T-helper 2 cell (primary cell): ENCODE measurements at places on chromosomes 5 and 9.

DNA sequence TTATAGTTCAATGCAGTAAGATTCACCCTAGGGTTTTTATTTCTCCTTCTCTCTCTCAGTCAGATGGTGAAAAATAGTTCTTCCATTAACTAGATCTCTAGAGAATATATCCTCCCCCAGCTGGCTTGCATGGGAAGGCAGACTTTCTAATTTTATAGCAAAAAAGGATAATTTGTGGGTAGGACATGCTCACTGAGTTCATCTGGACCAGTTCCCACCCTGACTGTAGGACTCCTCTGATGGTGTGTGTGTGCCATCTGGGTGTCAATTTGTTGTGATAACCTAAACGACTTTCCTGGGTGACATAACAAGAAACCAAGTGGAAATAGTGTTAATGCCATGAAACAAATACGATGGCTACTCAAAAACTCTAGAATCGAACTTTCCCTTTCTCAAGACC, 44.9 kb downstream of the APBA1 start:
- no peak for DNase-seq

- DNase-seq: no peak
Observed at GRCh38 chr5:43699910-43700309, 96.9 kb downstream of the NNT start.

DNA sequence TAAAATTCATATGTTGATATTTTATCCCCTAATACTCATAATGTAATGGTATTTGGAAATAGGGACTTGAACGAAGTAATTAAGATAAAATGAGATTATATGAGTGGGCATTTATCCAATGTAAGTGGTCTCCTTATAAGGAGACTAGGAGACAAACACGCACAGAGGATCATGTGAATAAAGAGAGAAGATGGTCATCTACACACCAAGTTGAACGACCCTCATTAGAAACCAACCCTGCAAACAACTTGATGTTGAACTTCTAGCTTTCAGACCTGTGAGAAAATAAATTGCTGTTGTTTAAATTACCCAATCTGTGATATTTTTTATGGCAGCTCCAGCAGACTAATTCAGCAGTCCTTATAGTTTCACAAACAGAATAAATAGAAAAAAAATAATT, 27.5 kb upstream of the SELENOP start:
- no peak for DNase-seq

- DNase-seq: no peak
Observed at GRCh38 chr9:108386032-108386431, 469.8 kb downstream of the ACTL7B start.

DNA sequence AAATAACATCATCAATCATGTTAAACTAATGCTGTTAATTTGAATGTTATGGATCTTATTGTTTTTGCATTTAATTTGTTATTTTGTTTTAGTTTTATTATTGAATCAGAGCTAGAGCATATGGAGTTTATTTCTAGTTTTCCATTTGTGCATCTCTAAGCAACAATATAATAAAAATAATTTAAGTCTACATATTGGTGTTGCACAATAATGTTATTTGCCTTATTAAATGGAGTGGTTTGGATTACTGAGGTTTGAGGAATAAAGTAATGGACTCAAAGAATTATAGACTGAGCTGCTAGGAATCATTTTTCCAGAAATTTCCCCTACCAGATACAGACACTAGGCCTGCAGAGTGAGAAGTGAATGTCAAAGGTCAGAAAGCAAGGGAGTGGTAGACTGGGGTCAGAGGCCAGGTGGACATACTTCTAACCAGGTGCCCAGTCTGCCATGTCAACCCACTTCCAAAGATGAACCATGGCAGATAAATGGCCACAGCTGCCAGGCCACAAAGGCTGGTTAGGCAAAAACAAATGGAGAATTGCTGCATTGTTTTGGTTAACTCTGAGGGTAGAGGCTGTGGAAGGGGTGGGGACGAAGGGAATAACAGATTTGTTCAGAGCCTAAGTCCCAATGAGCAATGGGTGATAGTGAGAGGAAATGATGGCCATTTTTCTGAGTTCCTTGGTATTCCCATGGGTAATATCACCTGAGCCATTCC, 113.1 kb downstream of the FBXL7 start:
- no peak for DNase-seq

DNA sequence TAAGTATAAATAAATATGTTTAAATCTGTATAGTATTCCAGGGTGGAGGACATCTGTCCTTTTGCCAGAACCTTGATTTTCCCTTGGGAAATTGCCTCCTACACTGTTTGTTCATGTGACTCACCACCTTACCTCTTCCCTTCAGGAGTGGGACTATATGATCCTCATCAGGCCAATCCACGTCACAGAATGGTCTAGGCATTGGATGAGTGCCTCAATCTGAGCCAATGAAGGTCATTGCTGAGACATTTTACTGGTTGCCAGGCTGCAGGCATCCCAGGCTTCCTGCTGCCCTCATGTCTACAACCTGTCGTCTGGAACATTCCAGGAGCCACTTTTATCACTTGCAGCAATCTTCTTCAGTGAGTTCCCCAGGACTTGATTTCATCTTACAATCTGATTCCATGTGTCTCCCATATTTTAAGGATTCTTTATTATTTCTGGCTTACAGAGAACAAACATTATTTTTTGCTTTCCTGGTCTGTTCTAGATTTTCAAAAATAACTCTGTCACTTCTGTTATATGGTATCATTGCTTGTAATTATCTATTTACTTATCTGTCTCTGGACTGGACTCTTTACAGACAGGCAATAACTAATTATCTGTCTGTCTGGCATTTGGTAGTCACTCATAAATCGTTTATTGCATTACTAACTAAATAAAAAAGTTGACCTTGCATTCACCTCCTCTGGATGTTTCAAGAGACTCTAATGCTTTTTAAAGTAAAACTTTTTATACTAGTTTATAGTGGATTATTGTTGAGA, 107.3 kb upstream of the APC start:
- DNase-seq: no peak

GRCh38 chr5:135447298-135447929, at the start of gene DCANP1:
DCANP1 (minus strand) TSS chr5:135447348; CDS start chr5:135447108, 240 bp downstream.
- no peak for DNase-seq

- DNase-seq: no peak
Observed at GRCh38 chr9:92439921-92440750, 15.9 kb upstream of the OMD start.

- no peak for DNase-seq
Observed at GRCh38 chr9:127537792-127538191, 74.3 kb upstream of the STXBP1 start.

- no peak for DNase-seq
Observed at GRCh38 chr9:121914017-121914595, 179.0 kb downstream of the TTLL11 start.

- DNase-seq: no peak
Observed at GRCh38 chr5:65324226-65324625, 157.5 kb downstream of the ADAMTS6 start.

DNA sequence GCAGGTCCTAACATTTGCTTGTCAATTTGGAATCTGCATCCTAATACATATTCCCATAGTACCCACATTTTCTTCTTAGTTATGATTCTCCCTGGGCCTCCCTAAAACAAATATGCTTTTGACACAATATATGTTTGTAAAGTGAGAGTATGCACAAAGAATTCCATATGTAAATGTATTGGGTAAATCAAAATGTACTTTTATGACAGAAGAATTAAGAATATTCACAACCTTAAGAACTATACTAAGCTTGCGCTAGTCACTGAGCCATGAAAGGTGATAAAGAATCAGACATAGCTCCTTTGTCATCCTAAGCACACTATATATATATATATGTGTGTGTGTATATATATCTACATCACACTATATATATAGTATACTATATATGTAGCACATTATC, 438.5 kb downstream of the ACTL7B start:
- DNase-seq: no peak

- DNase-seq: no peak
Observed at GRCh38 chr5:35282810-35283209, 52.5 kb upstream of the PRLR start.

- no peak for DNase-seq
Observed at GRCh38 chr5:165026971-165027370, 1521.6 kb downstream of the MAT2B start.

GRCh38 chr5:444226-444625, 1.2 kb downstream of the EXOC3 start:
- DNase-seq: no peak

DNA sequence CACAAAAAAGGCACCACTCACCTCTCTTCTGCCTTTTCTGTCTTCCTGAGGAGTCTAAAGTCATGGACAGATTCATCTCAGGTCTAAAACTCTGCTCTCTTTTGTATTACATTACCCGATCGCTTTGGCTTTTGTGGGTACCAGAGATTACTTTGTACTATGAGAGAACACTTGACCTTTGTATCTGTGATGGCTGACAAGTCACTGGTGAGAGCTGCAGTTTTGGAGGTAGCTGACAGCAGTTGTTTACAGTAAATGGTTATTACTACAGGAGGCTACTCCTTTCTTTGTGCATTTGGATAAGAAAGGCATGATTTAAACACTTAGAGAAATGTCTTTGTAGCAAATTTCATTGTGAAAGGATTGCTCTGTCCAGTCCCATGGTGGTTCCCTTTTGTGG, 307.3 kb downstream of the FBXL17 start:
- DNase-seq: no peak

DNA sequence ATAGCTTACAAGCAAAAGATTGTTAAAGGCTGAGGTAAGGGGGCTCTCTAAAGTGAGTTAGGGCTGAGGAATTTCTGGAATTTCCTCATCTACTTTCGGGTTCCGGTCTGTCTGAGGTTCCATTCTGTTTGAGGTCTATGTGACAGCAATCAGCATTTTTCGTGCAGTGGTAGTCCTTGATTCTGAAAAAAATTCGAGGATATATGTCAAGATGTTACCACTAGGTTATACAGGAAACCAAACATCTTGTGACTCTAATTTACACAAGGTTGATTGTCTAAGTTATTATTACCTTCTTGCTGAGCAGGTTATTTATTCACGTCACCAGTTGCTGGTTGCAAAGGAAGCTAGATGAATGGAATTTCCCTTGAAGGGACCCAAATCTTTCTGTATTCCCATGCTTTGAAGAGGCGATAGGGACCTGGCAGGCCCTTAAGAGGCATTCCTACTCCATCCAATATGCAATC, 35.2 kb downstream of the RLN2 start:
- DNase-seq: no peak

- no peak for DNase-seq
Observed at GRCh38 chr9:91790917-91791316, 159.1 kb downstream of the ROR2 start.

GRCh38 chr5:1751026-1751863, 48.4 kb downstream of the MRPL36 start:
- no peak for DNase-seq

GRCh38 chr5:137734331-137734730, 1.6 kb downstream of the KLHL3 start:
- DNase-seq: no peak

GRCh38 chr9:87494970-87495471, 2.6 kb upstream of the DAPK1 start:
- peak; percentile 44 for DNase-seq

- DNase-seq: peak; percentile 93
Observed at GRCh38 chr5:157540707-157541446, 34.7 kb downstream of the ADAM19 start.

- no peak for DNase-seq
Observed at GRCh38 chr9:87678650-87679355, 47.1 kb upstream of the CTSL start.

- DNase-seq: no peak
Observed at GRCh38 chr5:106523852-106524251, 1146.9 kb downstream of the EFNA5 start.

GRCh38 chr5:136082390-136083193, 50.1 kb upstream of the SMAD5 start:
- DNase-seq: peak; percentile 36

GRCh38 chr5:125295405-125295872, 549.0 kb upstream of the ZNF608 start:
- no peak for DNase-seq

DNA sequence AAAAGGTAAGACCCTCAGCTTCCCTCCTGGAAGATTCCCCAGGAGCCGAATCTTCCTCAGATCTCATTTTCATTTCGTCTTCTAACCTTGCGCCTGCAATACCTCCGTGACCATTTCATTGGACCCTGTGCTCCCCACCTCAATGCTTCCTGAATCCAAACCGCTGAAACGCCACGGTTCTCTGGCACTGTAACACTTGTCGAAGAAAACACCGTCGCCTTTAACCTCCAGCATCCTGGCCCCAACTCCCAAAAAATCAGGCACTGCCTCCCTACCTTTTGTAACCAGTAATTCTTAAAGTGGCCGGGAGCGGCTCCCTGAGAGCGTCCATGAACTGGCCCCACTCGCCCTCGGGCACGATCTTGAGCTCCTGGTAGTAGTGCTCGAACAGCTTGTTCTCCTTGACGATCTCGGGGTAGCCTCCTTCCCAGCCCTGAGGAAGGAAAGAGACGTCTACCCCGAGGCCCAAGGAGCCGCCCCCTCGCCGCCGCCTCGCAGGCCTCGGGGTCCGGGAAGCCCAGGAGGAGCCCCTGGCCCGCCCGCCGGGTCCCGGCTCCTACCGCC, 438 bp downstream of the NSUN2 start:
- no peak for DNase-seq

DNA sequence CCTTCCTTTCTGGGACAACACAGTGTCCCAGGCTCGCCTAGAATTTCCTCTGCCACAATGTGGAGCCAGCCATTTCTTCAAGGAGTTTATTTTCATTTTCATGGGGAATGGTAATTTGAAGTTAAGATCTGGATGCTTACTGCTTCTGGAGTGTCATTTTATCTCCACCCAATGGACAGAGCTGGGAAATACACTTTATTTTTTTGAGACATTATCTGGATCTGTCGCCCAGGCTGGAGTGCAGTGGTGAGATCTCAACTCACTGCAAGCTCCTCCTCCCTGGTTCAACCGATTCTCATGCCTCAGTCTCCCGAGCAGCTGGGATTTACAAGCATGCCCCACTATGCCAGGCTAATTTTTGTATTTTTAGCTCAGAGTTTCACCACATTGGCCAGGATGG, 12.7 kb upstream of the THG1L start:
- DNase-seq: peak; percentile 76
